ENCODE measurements at places on chromosomes 7 and 10. TPM values are rescaled to one million over a fixed set of nuclear protein-coding genes. Genes with fewer than 3 reads are reported as not detected.

BMI1 gene
- total RNA-seq: 27.5 TPM

CTAGE8 gene
- not detected for total RNA-seq

TET1 gene
- total RNA-seq: 0.56 TPM

GPR85 gene
- total RNA-seq: 0.19 TPM

ACSM6 gene
- not detected for total RNA-seq

SLC18A3 gene
- total RNA-seq: under 0.01 TPM

COL17A1 gene
- 5.4 TPM for total RNA-seq

LIPN gene
- total RNA-seq: not detected

OPALIN gene
- not detected for total RNA-seq

All from endothelial cell of coronary artery (primary cell).